ENCODE measurements at places on chromosomes 16 and 17. TPM values are rescaled to one million over a fixed set of nuclear protein-coding genes. Genes with fewer than 3 reads are reported as not detected.

ARHGDIG gene
- 2.0 TPM for polyA plus RNA-seq

TNFSF13 gene
- 13.6 TPM for polyA plus RNA-seq

AANAT gene
- 0.30 TPM for polyA plus RNA-seq

SLC12A3 gene
- polyA plus RNA-seq, result 52.5 TPM

PRDM7 gene
- 0.44 TPM for polyA plus RNA-seq

RAI1 gene
- 17.2 TPM for polyA plus RNA-seq

HSF5 gene
- polyA plus RNA-seq, result 0.49 TPM

NLRC3 gene
- 1.2 TPM for polyA plus RNA-seq

CCL23 gene
- polyA plus RNA-seq, result not detected

ARL5C gene
- 0.19 TPM for polyA plus RNA-seq

NKD1 gene
- 13.5 TPM for polyA plus RNA-seq

GRCh38 chr17:28166478-28166877 lies 124.0 kb downstream of the NLK start:
- no peak for DNase-seq

DNA sequence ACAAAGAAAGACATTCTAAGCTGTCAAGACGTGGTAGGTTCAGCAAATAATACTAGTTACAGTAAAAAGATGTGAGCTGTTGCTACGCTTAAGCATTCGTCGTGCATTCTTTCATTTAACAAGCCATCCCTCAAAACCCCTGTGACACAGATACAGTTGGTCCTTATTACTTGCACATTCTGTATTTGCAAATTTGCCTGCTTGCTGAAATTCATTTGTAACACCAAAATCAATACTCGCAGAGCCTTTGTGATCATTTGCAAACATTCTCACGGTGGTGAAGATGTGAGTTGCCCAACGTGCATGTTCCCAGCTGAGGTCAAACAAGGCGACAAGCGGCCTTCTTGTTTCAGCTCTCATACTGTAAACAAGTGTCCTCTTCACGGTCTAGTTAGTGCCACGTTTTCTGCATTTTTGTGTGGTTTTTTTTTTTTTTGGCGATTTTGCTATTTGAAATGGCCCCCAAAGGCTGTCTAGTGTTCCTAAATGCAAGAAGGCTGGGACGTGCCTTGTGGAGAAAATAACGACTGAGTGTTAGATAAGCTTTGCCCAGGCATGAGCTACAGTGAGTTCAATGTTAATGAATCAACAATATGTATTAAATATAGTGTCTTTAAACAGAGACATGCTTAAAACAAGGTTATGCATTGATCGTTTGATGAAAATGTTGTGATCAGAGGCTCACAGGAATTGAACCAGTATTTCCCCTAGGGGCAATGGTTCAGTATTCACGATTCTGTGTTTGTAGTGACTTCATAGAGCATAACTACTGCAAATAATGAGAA lies 84.1 kb downstream of the RAB11FIP4 start:
- no peak for DNase-seq

DNA sequence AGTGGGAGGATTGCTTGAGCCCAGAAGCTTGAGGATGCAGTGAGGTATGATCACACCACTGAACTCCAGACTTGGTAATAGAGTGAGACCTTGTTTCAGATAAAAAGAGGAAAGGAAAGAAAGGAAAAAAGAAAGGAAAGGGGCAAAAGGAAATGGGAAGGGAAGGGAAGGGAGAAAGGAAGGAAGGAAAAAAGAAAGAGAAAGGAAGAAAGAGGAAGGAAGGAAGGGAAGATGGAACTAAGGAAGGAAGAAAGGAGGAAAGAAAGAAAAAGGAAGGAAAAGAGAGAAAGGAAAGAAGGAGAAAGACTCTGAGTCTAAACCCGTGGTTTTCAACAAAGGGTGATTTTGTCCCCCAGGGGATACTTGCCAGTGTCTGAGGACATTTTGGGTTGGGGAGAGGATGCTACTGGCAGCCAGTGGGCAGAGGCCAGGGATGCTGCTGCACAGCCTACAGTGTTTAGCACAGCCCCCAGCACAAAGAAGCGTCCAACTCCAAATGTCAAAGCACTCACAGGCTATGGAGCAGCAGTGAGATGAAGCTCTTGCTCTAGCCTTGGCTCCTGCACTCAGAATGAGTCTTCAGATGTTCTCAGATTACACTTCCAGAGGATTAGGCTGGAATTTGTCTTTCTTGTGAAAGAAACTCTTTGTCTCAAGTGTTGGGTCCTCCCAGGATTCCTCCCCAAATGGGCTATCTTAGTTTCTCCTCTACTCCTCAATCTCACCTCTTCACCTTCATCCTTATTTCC lies 64.2 kb downstream of the BMERB1 start:
- DNase-seq, result no peak

DNA sequence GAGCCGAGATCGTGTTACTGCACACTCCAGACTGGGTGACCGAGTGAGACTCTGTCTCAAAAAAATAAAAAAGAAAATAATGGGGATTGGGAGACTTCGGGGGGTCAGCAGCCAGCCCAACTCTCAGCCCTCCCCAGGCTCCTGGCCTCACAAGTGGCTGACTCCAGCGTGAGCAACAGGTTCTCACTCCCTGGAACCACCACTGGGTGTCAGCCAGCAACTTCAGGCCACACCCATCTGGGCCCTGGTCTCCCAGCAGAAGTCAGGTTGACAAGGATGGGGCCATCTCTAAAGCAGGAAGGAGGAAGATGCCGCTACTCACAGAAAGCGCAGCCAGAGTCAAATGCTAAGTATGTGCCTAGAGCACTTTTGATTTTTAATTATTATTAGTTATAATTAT lies 139.4 kb downstream of the C16orf78 start:
- DNase-seq, result no peak

- no peak for DNase-seq
Measured at GRCh38 chr16:46873201-46873600, 11.0 kb upstream of the GPT2 start.

- no peak for DNase-seq
Measured at GRCh38 chr16:67723911-67724305, 4.8 kb upstream of the GFOD2 start.

GRCh38 chr17:81473019-81473418 lies 39.6 kb downstream of the ACTG1 start:
- no peak for DNase-seq

- DNase-seq, result no peak
Measured at GRCh38 chr17:29749045-29749825, 126.5 kb upstream of the CORO6 start.

GRCh38 chr17:58414596-58414997 lies 2.7 kb downstream of the RNF43 start:
- no peak for DNase-seq

DNA sequence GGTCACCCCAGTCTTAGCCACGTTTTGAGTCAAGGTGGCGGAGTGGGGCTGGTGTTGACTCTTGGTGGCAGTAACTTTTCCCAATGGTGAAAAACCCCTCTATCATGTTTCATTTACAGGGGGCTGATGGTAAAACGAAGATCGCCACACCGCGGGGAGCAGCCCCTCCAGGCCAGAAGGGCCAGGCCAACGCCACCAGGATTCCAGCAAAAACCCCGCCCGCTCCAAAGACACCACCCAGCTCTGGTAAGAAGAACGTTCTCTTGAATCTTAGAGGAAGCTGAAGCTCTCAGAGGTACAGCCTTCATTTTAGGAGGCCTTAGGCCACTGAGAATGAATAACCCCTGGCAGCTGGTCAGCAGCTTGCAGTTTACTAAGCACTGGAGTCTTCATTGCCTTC lies 7.7 kb upstream of the STH start:
- no peak for DNase-seq
